Hepatocyte (in vitro differentiated cells): ENCODE measurements at places on chromosomes 6 and 20.

- no peak for DNase-seq
Observed at GRCh38 chr20:23243791-23244155, 106.8 kb upstream of the NXT1 start.

- no peak for DNase-seq
Observed at GRCh38 chr20:57448764-57449354, 57.7 kb downstream of the RBM38 start.

- no peak for DNase-seq
Observed at GRCh38 chr20:46575937-46576461, 25.5 kb upstream of the OCSTAMP start.

- no peak for DNase-seq
Observed at GRCh38 chr6:83341765-83342164, 89.1 kb downstream of the ME1 start.

- no peak for DNase-seq
Observed at GRCh38 chr6:109379711-109380110, 2.6 kb downstream of the CD164 start.

- DNase-seq, result no peak
Observed at GRCh38 chr6:2799936-2800527, 34.8 kb downstream of the WRNIP1 start.

GRCh38 chr6:43887340-43887858 lies 117.4 kb downstream of the VEGFA start:
- no peak for DNase-seq

DNA sequence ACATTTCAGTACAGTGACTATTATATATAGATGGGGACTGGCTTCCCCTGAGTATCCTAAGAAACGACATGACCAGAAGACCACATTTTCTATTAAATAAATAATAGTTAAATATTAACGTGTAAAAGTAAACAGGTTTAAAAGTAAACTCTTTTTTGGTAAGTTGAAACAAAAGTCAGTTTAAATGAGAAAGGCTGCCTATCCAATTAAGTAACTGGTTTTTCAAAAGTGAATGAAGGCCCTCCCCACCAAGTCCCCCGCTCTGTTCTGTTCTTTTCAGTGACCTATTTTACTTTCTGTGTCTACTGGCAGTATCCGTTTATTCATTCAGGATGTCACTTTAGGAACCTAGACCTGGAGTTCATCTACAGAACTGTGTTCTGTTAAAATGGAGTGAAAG lies 32.0 kb downstream of the QKI start:
- DNase-seq, result no peak

GRCh38 chr6:105364243-105364642 lies 38.6 kb downstream of the PREP start:
- DNase-seq, result no peak

GRCh38 chr6:92521553-92521952 lies 897.8 kb downstream of the EPHA7 start:
- no peak for DNase-seq

GRCh38 chr6:47653706-47654105 lies 44.7 kb upstream of the ADGRF4 start:
- DNase-seq, result no peak

DNA sequence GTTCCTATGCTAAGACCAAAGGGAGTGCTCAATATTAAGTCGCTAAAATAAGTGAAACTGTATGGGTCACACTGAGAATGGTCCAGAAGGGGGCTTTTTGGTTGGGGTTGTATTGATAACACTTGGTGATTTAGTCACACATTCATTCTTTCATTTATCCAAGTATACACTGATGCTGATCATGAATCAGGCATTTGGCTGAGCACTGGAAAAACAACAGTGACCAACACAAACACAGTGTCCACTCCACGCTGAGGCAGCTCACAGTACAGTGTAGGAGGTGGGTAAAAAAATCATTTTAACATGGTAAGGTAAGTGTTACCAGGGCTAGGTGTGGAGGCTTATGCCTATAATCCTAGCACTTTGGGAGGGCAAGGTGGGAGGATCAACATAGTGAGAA lies 9.2 kb upstream of the FAM83C start:
- DNase-seq, result no peak

GRCh38 chr20:31430568-31431115 lies 9.8 kb upstream of the DEFB123 start:
- DNase-seq, result no peak

- no peak for DNase-seq
Observed at GRCh38 chr6:164967102-164967501, 342.3 kb downstream of the C6orf118 start.

GRCh38 chr6:148044261-148044751 lies 298.3 kb upstream of the SASH1 start:
- DNase-seq, result no peak

GRCh38 chr6:158854214-158855101 lies 35.3 kb upstream of the EZR start:
- DNase-seq, result peak; percentile 48

DNA sequence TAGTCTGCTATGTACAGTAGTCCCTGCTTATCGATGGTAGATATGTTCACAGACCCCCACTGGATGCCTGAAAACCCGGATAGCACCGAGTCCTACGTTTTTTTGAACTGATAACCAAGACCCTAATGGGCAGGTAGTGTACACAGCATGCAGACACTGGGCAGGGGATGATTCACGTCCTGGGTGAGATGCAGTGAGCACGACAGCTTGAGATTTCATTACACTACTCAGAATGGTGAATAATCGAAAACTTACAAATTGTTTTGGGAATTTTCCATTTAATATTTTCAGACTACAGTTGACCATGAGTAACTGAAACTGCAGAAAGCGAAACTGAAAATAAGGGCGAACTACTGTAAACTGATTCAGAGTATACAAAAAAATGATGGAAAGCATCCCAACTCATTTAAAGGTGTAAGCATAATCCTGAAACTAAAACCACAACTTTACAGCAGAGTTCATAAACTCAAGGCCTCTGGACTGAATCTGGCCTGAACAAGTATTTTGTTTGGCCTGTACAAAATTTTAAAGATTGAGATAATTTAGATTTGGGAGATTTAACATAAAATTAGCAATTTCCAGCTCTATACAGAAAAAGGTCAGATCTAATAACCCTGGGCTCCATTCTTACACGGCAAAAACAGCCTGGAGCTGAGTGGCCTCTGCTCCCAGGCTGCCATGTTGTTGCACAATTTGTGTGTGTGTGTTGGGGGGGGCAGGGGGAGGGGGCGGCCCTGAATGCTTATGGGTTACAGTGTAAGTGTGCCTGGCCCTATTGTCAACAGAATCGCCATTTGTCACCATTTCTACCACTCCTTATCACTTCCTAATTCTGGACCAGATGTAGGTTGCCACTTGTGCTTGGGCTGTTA lies 34.9 kb downstream of the RNF24 start:
- DNase-seq, result peak; percentile 11
